ENCODE measurements at places on chromosomes 2 and 18.

DNA sequence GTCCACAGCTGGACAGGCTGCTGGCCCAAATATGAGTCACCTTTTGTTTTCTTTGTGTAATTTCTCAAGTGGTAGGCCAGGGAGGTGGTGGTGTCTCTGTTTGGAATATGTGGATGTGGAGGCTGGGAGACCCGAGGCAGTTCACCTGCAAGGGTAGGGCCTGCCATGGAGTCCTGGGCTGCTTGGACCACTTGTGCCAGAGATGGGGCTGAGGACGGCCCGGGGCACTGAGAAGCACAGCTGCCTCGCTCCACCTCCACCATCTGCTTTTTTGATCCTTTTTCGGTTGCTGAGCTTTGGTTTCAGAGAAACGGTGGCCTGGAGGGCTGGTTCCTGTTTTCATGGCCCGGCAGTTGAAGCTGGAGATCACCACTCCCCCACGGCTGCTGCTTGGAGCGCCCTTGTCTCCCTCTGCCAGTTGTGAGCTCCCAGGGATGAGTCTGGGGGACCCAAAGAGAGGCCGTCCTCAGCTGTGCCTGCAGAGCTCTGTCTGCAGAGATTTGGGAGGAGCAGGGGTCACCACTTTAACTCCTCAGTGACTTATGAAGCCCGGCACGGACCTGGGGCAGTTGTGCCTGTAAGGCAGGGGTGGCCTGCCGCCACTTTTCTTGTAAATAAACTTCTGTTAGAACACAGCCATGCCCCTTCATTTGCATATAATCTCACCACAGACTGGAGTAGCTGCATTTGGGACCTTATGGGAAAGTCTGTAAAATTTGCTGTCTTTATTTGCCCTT, 67.6 kb upstream of the MCFD2 start:
- DNase-seq = no peak

- no peak for DNase-seq
Measured at GRCh38 chr2:159890551-159891266, 92.7 kb upstream of the CD302 start.

DNA sequence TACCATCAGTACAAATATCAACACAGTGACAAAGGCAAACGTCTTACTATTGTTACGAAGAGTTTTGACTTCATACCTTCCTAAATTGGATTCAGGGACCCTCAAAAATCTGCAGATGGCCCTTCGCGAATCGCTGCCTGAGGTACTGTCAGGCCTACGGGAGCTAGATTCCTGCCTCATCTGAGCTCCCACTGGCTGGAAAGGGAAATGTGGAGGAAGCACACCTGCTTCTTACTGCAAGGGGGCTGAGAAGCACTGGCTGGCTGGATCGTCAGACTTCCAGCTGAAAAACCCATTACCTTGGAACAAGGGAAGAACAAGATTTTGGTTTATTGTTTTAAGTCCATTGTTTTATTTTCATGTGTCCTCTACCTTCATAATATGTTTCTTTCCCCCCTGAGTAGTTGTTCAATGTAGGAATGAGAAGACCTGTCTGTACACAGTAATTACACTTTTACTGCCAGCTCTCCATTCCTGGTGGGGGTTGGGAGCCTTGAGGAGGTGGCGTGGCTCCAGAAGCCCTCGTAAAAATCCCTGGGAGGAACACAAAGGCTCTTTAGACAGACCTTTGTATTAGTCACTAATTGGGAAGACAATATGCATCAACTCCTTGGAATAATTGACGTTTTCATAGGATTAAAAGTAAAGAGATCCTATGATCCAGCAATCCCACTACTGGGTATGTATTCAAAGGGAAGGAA, 124.1 kb upstream of the NOSTRIN start:
- DNase-seq = no peak

- no peak for DNase-seq
Measured at GRCh38 chr18:7438646-7439045, 128.5 kb upstream of the PTPRM start.

- no peak for DNase-seq
Measured at GRCh38 chr2:161417438-161418274, 1.6 kb downstream of the TBR1 start.

GRCh38 chr2:109013051-109013450, 24.0 kb upstream of the EDAR start:
- DNase-seq = no peak

- DNase-seq = peak; percentile 25
Measured at GRCh38 chr2:136327162-136327852, 209.4 kb upstream of the CXCR4 start.

GRCh38 chr2:241265506-241265905, 50.0 kb downstream of the HDLBP start:
- DNase-seq = no peak

- no peak for DNase-seq
Measured at GRCh38 chr18:70074116-70074515, 126.4 kb upstream of the CD226 start.

DNA sequence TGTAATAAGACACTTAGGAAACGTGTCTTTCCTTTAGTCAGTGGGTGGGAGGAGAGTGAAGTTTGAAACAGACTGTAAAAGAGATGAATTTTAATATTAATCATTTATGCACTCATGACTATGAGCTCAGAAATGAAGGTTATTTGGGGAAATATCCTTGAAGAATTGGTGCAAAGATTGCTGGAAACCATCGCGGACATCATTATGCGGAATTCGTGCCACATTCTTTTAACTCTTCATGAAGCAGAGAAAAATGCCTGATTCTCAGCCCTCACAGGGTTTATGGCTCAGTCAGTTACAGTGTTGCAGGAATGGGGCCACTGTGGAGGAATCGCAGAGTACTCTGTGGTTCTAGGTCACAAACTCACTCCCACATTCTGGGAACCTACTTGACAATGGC, 109.7 kb downstream of the RGPD3 start:
- no peak for DNase-seq

DNA sequence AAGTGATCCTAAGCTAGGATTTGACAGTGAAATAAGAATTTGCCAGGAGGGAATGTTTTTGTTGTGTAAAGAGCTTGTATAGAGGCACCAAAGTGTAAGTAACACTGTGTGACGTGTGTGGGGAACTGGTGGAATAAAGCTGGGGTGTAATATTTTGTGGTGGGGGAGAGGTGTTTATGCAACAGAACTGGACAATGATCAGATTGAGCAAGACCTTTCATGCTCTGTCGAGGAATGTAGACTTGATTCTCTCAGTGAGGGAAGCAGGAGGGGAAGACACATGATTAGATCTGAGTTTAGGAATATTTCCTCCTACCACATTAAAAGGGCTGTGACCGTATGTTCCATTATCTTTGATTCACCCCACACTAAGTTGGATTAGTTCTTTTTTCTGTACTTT, 43.6 kb downstream of the EFEMP1 start:
- no peak for DNase-seq

- DNase-seq = no peak
Measured at GRCh38 chr2:80293039-80293438, 11.5 kb downstream of the LRRTM1 start.

GRCh38 chr2:188725746-188726360, 248.3 kb upstream of the COL3A1 start:
- DNase-seq = no peak

DNA sequence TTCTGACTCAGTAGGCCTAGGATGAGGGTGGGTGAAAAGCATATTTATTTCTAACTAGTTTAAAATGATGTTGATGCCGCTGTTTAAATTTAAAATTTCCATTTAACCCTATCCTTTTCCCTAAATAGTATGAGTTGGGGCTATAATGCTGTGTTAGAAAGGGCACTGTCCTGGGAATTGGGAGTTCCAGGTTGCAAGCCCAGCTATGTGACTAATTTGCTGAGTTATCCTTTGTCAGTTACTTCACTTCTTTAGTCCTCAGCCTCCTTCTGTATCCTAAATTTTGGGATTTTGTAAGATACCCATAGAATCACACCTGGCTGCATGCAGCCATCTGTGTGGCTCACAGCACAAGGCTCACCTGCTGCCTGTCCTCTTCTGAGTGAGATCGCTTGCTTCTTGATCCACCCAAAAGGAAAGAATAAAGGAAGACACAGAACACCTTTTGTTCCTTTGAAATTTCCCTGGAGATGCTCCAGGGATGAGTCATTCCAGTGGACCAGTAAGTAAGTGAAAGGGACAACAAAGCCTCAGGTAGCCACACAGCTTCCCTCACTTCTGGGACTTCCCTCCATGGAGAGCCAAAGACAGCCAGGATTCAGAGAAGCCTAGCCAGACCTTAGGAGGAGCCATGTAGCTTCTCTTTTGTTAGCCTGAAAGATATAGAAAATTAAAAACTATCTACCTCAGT, 97.2 kb downstream of the DTNA start:
- DNase-seq = no peak

- no peak for DNase-seq
Measured at GRCh38 chr18:13539050-13539449, 187.3 kb downstream of the FAM210A start.

GRCh38 chr2:15893085-15893484, 47.3 kb upstream of the MYCN start:
- no peak for DNase-seq

DNA sequence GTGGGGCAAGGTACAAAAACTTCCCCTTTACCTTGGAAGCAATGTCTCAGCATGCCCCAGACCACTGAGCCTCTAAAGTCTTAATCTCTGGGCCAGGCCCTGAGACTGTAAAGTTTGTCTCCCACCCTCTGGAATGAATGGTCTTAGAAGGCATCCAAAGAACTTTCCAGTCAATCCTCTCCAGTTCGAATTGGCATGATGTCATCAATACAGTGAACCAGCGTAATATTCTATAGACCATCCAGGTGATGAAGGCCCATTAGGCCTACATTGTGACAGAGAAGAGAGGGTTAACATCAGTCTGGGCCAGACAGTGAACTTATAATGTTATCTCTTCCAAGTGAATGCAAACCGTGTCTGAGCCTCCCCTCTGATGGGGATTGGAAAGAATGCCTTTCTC, 11.2 kb downstream of the MAB21L4 start:
- no peak for DNase-seq

DNA sequence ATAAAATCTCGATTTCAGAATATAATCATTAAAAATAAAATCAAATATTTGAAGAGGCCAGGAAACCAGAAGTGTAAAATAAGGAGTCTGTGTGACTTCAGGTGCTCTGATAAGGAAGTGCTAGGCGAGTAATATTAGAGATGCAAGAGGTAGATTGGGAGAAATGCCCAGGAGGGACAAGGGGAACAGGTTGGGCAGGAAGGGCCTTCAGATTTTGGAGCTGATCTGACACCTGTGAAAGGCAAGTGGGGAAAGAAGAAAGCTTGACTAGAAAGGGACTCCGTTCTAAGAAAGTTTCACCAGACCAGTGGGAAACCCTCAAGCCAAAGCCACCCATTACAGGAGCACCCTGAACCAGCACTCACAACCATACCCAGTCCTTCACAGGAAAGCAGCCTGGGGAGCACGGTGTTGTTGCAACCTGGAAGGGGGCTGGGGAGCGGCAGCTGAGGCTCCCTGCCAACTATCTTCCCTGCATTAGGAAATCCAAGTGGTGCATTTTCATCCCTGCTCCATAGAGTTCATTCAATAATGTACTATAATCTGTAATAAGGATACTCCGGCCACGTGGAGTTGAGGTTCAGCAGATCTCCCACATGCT, 57.5 kb upstream of the GREB1L start:
- no peak for DNase-seq

- DNase-seq = no peak
Measured at GRCh38 chr2:62884086-62884485, 166.5 kb upstream of the OTX1 start.

GRCh38 chr2:196431957-196432356, 207.6 kb upstream of the CCDC150 start:
- no peak for DNase-seq

DNA sequence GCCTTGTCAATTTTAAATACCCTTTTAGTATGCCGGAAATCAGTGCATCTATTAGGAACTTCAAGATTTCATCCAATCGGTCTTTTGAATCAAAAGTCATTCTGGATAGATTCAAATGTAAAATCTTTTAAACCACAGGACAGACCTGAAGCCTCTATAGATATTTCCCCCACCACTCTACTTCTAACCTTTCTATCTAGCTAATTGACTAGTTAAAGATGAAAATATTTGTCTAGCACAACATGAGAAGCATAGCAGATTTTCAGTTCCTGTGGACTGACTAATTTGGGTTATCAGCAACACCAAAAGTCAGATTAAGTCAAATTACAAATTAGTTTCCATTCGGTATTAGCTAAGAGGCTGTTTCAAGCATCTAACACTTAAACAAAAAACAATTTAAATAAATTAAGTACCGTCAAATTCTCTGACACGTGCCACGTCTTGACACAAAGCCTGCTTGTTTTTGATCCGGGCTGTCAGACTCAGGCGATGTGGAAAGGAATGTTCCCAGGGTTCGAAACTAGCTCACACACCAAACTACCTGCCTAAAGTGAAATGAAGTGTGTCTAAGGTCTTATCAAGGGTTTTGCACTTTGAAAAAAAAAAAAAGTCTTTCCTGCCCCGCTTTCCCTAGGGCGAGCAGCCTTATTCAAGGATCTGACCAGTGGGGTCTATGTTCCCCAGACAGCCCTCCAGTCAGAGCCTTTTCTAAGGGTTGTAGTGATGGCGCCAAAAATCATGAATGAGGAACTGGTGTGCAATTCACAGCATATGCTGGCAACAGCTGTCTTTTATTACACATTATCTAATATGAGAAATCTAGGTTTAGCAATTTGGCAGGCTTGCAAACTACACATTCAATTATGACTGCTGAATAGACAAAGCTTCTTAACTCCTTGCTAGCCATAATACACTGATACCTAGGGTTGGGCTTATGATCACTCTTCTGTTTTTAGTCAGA, 4.7 kb downstream of the CYTIP start:
- DNase-seq = no peak

GRCh38 chr18:47928466-47928865, 2.0 kb downstream of the SMAD2 start:
- no peak for DNase-seq

GRCh38 chr2:178273787-178274360, 79.6 kb downstream of the OSBPL6 start:
- no peak for DNase-seq

- DNase-seq = no peak
Measured at GRCh38 chr2:144376926-144377325, 143.0 kb downstream of the ZEB2 start.

DNA sequence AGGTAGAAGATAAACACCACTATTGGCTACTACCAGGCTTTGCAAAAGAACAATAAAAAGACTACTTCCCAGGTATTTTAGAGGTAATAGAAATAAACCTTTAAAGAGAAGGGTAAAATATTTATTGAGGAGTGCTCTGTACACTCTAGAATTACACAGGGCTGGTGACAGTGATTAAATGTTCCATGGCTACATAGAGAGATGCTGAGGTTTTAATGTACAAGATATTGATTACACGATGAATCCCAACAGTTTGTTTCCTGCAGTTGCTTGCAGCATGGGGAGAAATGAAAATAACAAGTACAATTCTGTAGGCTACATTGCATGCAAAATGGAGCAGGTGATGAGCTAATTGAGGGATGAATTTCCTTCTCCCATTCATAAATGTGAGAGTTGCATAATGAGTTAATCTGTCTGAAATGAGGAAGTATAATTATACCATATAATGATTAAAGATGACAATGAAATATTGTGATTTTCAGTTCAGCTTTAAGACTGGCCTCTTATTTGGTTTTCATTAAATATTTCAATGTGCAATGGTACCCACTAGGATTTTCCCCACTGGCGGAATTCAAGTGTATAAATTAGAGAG, 266.1 kb downstream of the SOCS6 start:
- no peak for DNase-seq

- no peak for DNase-seq
Measured at GRCh38 chr2:235206980-235207579, 255.3 kb downstream of the SH3BP4 start.
